ENCODE measurements at places on chromosomes 1 and 21.
A peak's percentile ranks its signal among the peaks of the same experiment; 100 is the strongest.

- peak; percentile 84 for DNase-seq
Observed at GRCh38 chr1:203649999-203650836, 23.6 kb downstream of the ATP2B4 start.

- no peak for DNase-seq
Observed at GRCh38 chr1:153540394-153541361, at the start of gene S100A5. TSS of gene S100A5 (minus strand) at chr1:153540934. CDS start at chr1:153540191, 743 bp downstream.

DNA sequence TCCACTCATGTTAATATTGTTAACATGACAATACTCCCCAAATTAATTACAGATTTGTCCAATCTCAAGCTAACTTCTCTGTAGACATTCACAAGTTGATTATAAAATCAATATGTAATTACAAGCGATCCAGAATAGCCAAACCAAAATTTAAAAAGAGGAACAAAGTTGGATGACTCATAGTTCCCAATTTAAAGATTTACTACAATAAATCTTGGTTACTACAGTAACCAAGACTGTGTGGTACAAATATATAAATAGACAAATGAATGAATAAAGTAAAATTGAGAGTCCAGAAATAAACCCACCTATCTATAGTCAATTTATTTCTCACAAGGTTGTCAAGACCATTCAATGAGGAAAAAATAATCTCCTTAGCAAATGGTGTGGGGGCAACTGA, 7.1 kb upstream of the KRTAP10-4 start:
- no peak for DNase-seq

GRCh38 chr1:153428791-153429190, 12.5 kb downstream of the S100A7A start:
- DNase-seq: peak; percentile 56

DNA sequence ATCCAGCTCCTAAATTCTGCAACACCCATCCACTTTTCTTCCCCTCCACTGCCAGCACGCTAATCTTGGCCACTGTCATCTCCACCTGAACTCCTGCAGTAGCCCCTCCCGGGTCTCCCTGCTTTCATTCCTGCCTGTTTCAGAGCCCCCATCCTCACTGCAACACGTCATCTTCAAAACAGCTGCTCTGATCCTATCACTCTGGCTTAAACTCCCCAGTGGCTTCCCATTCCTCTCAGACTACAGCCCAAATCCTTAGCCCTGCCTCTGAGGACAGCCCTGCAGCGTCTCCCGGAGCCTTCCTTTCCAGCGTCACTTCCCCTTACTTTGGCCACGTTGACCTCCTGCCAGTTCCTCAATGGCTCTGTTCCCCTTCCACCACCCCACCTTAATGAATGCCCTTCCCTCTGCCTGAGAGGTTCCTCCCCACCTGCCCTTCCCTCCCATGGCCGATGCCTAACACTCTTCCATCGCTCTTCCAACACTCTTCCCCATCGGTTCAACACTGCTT, 22.9 kb upstream of the IFNAR2 start:
- no peak for DNase-seq

DNA sequence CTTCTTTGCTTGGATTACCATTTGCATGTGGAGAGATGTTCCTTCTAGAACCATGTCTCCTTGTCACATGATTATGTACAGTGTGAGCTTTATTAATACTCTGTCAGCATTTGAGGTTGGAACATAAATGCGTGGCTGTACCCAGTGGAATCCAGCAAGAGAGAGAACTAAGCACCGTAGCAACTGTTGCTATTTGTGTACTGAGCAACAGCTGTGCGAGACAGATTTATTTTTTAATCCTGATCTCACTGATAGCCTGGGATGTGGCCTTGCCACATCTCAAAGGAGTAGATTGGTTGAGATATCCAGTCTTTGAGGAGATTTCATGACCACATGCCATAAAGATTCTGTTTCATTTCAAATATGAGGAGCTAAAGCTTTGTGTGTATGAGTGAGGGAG, 43.4 kb downstream of the KIF1B start:
- no peak for DNase-seq

GRCh38 chr1:46528297-46528955, 23.0 kb downstream of the KNCN start:
- DNase-seq: no peak

GRCh38 chr1:48592330-48592729, 120.3 kb upstream of the SPATA6 start:
- DNase-seq: no peak

DNA sequence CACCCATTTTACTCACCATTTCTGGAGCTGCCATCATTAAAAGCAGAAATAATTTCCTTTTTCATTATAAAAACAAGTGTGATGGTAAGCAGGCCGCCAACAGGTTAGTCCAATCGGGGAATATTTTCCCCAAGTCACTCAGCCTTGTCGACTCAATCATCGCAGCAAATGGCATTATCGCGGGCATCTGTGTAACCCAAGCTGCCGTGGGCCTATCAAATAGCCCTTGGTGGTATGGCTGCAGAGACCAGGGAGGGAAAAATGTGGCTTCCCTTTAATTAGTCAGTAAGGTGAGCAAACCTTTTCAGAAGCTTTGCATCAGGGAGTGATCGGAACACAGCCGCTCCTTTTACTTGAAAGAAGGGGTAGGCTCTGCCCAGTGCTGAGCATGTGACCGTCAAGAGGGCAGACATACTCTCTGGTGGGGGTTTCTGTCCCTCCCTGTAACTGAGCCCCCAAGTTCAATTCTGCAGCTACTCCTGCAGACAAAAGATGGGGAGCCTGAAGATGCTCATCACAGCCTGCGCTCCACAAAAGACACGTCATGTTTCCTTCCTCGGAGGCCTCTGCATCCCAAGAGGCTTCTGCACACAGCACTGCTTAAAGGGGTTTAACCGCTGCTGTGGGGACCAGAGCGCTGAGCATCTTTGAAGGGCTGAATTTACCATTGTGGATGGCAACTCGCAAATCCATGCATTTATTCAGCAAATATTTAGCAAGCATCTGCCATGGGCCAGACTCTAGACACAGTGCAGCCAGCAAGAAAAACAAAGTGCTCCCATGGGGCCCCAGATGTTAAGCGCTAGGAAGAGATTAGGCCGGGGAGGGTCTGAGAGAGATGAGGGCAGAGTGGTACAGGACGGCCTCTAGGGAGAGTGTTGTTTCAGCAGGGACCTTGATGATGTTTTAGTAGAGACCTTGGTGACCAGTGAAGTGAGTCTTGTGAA, 1.2 kb upstream of the TMPRSS3 start:
- no peak for DNase-seq

DNA sequence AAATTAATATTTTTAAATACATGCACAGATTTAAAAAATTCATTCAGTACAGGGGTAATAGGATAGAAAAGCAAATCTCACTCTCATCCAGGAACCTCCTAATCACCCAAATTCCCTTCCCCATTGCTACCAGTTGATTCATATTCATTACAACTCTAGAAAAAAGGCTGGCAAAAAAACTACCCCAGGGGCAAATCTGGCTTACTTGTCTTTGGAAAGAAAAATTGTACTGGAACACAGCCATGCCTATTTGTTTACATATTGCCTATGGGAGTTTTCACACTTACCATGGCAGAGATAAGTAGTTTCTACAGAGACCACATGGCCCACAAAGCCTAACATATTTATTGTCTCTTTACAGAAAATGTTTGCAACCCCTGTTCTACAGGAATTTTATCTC, 8.9 kb upstream of the RBM34 start:
- no peak for DNase-seq

GRCh38 chr21:41678016-41678923, 88.6 kb downstream of the RIPK4 start:
- DNase-seq: no peak

DNA sequence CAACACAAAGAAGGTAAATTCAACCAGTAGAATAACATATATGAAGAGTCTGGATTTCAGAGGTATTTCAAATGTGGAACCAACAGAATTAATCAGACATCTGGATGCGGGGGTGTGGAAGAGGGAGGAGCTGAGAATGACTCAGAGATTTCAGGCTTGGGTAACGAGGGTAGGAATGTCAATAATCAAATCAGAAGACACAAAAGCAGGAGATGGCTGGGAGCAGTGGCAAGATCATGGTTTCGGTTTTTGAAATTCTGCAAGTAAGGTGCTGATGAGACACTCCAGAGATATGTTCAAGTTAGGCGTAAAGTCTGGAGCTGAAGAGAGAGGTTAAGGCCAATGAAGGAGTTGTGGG, 64.0 kb downstream of the PLPPR5 start:
- no peak for DNase-seq

GRCh38 chr1:93749487-93749886, 67.8 kb upstream of the BCAR3 start:
- DNase-seq: no peak

- DNase-seq: no peak
Observed at GRCh38 chr1:230875370-230875769, 7.0 kb upstream of the C1orf198 start.

GRCh38 chr21:17730782-17731181, 88.4 kb downstream of the C21orf91 start:
- DNase-seq: no peak

- DNase-seq: no peak
Observed at GRCh38 chr21:34520764-34521508, 8.9 kb upstream of the KCNE1 start.

DNA sequence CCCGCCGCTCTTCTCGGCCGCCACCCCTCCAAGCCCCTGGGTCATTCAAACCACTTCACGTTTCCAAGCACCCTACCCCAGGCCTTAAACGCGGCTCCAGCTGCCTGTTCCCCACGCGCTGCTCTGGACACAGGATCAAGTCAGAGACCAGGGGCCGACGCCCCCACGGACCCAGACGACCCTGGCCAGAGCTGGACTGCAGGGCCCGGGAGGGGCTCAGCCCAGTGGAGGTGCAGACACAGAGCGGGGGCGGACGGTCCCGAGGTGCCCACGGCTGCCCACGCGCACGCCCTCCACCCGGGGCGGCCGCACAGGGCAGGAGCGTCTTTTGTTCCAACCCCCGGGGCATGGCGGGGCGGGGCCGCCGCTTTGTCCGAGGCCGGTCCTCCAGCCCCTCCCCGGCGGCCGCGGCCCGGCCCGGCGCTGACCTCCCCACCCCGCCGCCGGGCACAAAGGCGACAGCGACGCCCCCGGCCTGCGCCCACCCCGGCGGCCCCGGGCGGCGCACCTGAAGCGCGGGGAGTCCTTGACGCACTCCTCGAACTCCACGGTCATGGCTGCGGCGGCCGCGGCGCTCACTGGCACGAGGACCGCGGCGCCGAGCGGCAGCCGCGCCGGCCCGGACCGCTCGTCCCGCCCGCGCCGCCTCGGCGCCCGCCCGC, 338 bp downstream of the ACAP3 start:
- DNase-seq: no peak

DNA sequence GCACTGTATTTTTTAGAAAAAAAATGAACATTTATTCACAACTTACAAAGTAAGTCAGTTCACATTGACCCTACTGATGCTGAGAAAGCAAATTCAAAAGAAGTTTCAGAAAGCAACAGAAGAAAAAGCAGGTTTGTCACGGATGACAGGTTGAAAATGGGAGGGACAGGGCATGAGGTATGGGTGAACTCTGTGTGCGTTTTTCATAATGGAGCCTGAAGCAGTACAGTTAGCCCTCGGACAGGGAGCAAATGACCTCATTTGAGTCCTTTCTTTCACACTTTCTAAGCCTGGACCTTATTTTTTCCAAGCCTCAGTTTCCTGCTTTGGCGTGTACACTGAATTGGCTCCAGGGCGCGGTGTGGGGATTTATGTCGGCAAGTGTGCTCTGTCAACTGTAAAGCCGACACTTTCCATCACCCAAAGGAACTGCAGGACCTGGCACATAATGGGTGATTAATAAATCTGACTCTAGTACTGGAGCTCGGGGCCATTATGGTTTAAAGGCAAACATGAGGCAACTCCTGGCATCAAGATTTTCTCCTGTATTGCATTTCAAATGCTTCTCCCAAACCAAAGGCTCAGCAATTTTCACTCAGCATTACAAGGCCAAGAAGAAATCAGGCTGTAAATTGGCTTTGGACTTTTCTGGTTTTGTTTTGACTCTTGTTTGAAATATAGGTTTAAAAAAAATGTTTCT, 345.5 kb upstream of the DUSP10 start:
- DNase-seq: no peak

DNA sequence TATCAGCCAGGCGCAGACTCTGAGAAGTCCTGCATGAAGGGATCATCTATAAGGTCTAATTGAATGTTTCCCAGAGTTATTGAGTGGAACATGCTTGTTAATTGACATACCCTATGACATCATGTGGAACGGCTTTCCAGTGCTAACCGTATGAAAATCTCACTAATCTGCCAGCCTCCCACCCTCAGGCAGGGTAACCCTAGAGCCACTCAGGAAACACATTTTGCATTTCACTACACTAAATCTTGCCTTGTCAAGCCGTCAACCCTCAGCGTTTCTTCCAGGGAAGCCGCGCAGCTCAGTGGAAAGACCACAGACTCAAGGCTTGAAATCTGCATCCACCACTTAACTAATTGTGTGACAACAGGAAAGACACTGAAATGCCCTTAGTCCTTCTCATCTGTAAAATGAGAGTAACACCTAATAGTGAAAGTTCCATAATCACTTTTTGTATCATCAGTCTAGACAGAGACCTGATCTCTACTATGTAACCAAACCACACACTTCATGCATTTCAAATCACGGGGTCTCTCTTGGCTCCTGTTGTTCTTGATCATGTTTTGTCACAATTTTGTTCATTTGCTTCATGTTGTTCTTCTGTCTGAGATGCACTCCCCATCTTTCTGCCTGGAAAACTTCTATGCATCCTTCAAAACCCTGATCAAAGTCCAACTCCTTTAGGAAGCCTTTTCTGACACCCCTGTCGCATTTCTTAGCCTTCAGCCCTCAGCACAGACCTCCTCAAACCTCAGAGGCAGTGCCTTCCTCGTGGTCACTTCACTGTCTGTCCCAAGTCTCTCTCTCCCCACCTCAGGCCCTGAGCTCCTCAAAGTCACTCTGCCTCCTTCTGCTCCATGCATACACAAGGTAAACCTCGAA, 246.5 kb downstream of the TOMM20 start:
- no peak for DNase-seq

DNA sequence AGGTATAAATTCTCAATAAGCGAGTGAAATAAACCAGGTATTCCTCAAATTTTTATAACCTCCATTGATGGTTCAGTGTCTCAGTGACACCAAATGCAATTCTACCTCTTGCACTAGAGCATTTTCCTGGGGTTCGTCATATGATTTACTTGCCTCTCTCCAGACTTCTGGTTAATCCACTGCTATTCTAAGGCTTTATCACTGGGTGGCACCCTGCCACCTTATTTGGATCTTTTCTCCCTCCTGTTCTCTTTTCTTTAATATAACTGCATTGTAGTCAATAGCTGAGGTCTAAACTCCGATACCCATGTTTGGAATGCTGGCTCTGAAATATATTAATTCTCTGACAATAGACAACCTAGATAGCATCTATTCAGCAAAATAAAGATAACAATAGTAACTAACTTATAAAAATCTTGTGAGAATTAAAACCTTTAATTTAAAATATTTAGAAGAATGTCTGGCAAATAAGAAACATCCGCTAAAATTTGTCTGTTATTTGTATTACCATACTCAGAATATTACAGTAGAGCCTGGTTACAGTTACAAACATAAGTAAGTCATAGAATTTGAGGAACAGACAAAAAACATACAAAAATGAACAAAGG, 436.4 kb downstream of the PLA2G4A start:
- peak; percentile 49 for DNase-seq

GRCh38 chr1:29237129-29237821, 953 bp downstream of the PTPRU start:
- peak; percentile 65 for DNase-seq

Data from iPS-NIHi11 (cell line).